ENCODE measurements at places on chromosomes 5 and 9.

- no peak for DNase-seq
These were observed 213.3 kb downstream of the DNAH5 start for GRCh38 chr5:13731121-13731628.

GRCh38 chr5:25357605-25358004 is 712.8 kb upstream of the CDH10 start:
- no peak for DNase-seq

DNA sequence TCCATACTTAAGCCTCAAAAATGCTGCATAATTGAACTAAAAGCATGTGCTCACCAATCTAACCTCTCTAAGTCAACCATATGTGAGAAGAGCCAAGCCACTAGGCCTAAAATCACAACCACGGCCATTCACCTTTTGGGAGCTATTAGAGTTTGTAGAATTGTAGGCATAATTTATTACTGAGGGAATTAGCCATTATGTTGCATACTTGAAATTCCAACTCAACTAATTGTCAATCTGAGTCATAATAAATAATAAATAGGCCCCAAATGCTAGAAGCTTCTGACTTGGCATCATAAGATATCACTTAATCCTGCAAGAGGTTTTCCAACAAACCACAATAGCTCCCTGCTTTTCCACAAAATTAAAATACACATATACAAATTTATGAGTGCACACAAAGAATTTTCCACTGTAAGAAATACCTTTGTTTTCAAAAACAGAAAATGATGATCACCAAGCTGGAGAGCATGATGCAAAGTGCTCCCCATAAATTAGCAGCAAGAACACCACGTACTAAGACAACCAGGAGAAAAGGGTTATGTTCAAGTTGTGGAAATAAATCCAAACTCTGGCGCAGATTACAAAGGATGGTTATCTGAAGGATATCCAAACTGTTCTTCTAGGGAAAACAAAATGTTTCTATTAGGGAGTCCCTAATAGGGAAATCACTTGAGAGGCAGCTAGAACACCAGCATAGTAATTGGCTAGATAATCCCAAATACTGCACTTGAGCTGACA is 250.0 kb upstream of the SLC30A5 start:
- DNase-seq, result no peak

DNA sequence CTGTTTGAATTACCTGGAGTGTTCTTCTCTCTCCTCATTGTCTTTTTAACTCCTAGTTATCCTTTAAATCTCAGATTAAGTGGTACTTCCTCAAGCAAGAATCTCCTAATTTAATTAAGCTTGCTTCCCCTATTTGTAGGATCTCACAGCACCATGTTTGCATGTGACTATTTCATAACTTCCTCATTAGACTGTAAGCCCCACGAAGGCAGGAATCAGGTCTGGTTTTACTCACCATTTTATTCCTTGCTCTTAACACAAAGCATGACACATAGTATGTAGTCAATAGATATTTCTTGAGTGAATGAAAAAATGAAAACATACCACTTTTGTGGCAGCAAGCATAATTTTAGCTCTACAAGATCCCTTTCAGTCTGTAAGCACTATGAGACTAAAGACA is 1.3 kb upstream of the ERMP1 start:
- no peak for DNase-seq

GRCh38 chr5:142364251-142365145 is 39.7 kb upstream of the SPRY4 start:
- no peak for DNase-seq

DNA sequence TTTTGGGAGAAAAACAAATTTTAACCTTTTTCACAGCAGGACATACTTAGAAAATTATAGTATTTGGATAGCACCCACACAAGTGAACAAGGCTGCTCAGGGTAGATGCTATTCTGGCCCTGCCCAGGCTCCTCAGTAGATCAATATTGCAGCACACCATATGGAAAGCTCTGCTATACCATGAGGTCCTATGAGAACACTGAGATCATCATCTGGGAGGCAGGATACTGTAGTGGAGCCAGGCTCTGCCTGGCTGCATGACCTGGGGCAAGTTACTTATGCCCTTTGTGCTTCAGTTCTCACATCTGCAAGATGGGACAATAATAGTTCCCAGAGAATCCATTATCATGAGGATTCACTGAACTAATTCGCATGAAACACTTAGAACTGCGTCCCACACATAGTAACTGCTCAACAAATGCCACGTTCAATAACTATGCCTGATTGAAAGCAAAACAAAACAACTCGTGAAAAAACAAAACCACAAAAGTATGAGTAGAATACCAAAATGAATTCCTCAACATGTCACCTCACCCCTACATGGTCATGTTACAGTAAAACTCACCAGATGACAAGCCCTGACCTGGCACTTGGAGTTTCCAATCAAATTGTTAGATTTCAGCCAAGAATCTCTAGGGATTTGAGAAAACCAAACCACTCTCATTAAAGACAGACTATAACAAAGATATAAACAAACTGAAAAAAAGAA is 31.9 kb downstream of the ARSB start:
- DNase-seq, result peak; percentile 21

GRCh38 chr5:96778409-96778808 is 29.3 kb downstream of the ERAP1 start:
- no peak for DNase-seq

DNA sequence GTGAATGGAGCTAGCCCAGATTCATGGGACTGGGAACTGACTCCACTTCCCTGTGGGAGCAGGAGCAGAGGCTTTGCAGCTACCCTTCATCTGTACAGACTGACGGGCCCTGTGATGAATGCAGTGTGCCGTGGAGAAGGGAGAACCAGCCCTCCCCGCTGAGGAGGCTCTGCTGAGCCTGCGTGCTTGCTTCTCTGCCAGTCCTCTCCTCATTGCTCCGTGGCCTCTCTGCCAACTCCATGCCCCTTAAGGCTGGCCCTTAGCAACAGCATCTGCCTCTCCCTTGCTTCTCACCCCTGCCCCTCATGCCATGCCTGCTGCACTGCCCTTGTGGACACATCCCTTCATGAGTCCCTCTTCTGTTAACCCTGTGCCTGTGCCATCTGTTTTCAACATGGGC is 53.6 kb downstream of the GADD45G start:
- DNase-seq, result no peak

DNA sequence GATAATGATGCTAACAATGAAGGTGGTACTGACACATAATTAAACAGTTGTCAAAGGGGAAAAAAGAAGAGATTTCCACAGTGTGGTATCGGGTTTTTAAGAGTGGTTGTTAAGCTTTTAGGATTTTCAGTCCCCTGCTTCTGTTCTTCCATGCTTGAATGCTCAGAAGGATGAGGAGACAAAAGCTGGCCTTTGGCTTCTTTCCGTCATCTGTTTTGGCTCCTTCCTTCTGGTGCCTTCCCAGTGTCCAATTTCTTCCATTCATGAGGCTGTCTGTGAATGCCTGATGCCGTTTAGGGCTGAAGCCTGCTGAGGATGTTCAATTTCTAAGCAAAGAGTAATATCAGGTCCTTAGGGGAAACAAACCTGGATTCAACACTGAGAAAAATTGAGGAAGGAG is 179.6 kb upstream of the GLRA1 start:
- no peak for DNase-seq

DNA sequence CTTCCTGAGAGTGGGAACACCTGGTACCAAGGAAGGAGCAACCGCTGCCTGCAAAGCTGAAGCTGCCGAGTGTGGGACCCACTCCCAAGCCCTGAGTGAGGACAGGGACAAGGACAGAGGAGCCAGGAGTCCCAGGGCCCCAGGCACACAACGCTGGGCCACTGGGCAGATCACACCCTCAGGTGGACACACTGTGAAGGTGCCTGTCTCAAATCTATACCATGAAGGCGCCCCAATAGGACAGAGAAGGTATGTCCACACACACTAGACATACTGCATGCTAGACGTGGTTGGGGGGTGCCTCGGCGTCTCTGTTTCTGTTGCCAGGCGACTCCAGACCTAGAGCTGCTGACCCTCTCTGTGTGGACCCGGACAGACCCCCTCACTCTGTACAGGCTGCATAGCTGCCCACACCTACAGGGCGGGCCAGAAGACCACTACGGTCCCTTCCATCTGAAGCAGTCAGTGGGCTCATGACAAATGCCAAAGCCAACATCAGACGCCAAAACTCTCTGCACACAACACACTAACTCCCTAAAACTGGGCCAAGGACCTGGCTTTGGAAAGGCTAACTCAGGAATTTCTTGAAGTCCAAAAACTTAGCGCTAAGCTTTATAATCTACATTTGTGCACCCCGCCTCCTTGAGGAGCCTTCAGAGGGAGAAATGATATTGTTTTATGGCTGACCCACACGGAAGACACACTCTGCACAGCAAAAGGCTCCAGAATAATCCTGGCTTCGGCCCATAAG is 60.7 kb downstream of the ROR2 start:
- DNase-seq, result no peak

- no peak for DNase-seq
These were observed 344.2 kb downstream of the ADGRV1 start for GRCh38 chr5:90902651-90903386.

DNA sequence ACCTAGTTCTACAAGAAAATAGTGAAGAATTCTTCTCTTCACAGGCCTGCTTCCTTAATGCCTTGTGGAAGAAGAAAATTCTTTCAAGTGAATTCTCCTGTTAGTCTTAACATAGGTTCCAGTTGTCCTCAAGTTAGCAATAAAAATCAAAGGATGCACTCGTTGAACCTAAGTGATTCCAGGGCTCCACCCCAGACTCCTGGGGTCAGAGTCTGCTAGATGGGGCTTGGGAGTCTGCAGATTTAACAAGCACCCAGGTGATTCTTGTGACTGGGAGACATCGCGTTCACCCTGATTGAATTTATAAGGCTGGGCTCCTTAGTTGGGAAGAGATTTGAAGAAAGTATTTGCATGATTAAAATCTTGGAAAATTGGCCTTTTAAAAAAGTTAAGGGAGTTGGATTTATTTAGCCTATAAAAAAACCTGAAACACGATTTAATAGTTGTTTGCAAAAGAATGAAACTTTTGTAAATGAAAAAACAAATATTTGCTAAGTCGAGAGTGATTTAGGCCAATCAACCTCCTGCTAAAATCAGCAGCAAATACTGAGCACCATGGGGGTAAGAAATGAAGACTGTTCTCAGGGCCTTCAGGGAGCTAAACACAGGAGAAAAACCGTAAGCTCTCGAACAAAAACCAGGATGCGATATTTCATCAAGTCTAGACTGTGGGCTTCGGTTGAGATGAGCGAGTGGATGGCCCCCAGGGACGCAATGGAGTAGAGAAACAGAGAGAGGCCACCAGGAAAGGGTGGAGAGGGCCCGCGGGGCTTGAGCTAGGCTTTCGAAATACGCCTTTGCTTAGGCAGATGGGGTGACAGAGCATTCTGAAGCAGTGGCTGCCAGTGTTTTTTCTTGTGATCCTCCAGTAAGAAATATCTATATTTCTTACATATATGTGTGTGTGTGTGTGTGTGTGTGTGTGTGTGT is 86.9 kb upstream of the TTC23L start:
- DNase-seq, result no peak

- no peak for DNase-seq
These were observed 822 bp upstream of the TNIP1 start for GRCh38 chr5:151081431-151082281.

- DNase-seq, result peak; percentile 10
These were observed 49.1 kb upstream of the EXOC3 start for GRCh38 chr5:393846-394275.

- DNase-seq, result peak; percentile 8
These were observed 224.9 kb downstream of the CACNA1B start for GRCh38 chr9:138102246-138103051.

- no peak for DNase-seq
These were observed 24.4 kb downstream of the ARHGAP26 start for GRCh38 chr5:142794537-142794936.

- no peak for DNase-seq
These were observed 289.7 kb downstream of the OSTF1 start for GRCh38 chr9:75378036-75378435.

DNA sequence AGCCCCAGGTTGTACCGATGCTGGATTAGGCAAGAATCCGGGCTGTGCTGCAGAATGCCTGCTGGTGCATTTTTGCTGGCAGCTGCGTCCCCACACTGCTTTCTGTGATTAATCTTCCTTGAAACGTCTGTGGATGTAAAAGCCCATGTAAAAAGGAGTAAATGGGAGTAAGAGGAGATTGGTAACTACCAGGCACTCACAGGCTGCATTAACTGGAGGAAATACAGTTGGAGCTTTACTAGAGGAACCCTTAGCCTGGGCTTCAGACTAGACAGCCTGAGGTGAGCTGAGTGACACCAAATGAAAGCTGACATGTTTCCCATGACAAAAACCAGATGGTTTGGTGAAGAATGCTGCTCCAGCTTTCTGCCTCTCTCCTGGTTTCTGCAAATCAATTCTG is 190.4 kb upstream of the GAS1 start:
- DNase-seq, result no peak

DNA sequence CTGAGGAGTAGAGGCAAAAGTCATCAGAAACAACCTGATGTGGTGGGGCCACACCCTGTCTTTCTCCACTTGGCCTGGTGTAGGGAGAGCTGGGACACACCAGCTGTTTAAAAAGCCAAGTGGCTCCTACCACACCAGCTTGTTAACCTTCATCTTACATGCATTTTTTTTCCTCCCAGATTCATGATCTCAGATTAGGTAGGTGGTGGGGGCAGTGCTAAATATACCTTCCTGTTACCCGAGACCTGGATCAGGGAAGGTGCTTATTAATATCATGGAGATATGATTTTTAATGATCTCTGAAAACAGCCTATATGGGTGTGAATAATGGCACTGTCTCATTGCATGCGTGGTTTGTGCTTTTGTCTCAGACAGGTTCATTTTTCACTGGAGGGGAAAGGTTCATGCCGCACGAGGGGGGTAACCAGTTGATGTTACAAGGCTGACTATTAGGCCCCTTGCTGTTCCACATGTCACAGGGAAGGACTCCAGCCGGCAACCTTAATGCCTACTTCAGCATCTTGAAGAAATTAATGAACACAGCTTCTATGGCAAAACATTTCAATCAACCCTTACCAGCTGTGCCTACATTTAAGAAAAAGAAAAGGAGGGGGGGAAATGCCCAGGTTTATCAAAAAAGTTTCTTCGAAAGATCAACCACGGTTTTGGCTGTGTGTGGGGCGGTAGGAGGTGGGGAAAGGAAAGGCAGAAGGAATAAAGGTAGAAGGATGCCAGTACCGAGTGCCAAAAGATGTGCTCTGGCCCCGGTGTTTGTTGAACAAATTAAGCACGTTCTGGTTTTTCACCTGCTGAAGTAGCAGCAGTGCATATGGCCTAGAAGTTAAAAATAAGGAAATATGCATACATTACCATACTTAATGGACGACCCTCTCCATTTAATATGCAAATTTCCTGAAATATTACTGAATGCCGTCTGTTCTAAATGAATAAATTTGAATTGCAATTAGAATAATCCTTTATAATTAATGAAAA is 185.4 kb downstream of the EBF1 start:
- no peak for DNase-seq

DNA sequence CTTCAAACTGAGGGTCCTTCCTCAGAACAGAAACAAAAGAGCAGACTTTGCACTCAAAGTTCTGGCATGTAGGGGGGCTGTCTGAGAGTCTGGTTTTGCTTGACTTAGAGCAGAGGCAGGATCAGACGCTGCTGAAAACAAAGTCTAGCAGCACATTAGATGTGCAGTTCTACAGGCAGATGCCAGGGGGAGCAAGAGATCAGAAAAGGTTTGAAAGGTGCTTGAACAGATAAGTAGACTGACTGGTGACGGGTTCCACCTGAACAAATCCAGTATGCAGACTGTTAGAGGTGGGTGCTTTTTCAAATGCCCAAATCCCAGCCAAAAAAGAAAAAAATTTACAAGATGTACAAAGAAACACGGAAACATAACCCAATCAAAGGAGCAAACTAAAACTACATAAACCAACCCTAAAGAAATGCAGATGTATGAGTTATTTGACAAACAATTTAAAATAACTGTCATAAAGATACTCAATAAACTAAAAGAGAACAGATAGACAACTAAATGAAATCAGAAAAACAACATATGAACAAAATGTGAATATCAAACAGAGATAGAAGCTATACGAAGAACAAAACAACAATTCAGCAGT is 194.7 kb upstream of the FREM1 start:
- peak; percentile 37 for DNase-seq
